ENCODE measurements at places on chromosomes 7 and 10.
A peak's percentile ranks its signal among the peaks of the same experiment; 100 is the strongest.

- DNase-seq: no peak
These were observed 120.3 kb upstream of the FOXK1 start for GRCh38 chr7:4561795-4562194.

- peak; percentile 59 for DNase-seq
These were observed 61.0 kb downstream of the CAMK2B start for GRCh38 chr7:44264221-44264931.

- DNase-seq: no peak
These were observed 106.2 kb upstream of the CELF2 start for GRCh38 chr10:10911471-10911921.

DNA sequence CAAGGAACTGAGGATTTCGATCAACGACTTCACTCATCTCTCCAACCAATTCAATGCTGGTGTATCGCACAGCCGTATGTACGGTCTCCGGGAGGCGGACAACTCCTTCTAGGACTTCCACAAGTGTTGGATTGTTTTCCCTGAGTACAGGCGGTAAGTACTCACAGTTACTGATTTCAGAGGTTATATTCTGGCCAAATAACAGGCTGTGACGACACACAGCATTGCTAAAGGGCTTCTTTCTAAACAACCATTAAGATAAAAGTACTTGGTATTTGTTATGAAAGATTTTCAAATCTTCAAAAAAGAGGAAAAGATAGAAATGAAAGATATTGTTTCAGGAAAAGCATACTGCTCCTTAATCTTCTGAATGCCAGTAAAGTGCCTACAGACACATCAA is 52.2 kb downstream of the IRF5 start:
- no peak for DNase-seq

GRCh38 chr10:33355274-33355673 is 20.8 kb upstream of the NRP1 start:
- no peak for DNase-seq

DNA sequence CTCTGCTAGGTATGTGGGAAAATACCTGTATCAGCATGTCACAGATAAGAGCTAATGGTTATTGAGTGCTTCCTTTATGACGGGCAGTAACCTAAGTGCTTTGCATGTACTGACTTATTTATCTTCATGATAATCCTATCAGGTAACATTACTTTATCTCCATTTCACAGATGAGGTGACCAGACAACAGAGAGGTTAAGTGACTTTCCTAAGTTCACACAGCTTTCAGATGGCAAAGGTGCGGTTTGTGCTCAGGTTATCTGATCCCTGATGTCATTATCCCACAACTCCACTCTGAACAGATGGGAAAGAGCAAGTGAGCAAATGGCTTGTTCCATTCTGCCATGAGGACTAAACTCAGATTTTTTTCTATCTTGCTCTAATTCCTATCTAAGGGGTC is 217.0 kb upstream of the PODXL start:
- no peak for DNase-seq

DNA sequence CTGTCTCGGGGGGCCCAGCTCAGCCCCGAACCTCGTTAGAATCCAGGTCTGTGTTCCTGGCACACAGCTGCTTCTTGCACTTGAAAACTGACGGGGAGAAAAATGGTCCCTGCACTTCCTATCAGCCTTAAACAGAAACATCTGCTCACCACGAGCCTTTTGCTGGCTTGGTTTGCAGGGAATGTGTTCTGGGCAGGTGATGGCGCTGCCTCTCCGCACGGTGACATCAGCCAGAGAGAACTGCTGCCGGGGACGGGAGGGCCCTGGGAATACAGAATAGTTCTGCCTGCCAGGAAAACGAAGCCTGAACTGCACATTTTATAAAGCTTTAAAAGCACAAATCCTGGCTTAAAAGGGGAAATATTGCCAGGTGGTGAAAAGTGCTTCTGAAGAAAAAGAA is 622.5 kb downstream of the TYW1 start:
- no peak for DNase-seq

DNA sequence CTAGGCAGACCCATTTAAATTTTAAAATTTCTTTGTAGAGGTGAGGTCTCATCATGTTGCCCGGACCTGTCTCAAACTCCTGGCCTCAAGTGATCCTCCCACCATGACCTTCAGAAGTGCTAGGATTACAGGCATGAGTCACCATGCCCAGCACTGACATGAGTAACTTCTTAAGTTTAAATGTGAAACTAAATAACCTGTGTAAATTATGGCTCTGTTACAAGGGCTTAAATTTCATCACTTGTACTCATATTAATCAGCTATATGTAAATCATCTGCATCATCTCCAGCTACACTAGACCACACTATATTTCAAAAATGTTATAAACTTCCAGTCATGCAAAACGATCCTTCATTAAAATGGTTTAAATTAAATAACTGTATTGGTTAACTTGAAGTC is 56.1 kb downstream of the ATAD1 start:
- no peak for DNase-seq

DNA sequence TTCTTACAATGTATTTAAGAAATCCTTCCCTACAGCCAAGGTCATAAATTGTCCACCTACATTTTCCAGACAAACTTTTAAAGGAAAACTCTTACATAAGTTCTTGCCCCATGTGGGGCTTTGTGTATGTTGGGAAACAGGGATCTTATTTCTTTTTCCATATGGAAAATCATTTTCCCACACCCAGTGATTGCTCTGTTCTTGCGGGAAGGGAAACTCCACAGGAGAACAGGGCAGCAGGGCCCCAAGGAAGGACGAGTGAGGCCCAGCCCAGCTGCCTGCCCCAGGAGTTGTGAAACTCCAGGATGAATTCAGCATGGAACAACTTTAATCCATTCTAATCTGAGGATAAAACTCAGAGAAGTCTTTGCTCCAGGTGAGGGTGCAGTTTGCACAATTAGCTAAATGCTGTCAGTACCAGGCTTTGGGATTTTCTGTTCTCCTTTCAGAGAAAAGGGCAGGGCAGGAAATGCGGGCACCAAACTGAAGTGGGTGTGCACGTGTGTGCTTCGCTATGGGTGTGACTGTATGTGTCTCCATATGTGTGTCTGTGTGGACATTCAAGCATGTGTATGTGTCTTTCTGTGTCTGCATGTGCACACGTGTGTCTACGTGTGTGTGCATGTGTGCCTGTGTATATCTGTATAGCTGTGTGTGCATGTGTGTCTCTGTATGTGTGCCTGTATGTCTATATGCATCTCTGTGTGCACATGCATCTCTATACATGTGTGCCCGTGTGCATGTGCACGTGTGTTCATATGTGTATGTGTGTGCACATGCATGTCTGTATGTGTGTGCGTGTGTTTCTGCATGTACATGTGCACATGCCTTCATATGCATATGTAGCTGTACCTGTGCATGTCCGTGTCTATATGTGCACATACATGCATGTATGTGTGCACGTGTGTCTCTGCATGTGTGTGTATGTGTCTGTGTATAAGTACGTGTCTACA is 102.0 kb upstream of the FAM20C start:
- no peak for DNase-seq

DNA sequence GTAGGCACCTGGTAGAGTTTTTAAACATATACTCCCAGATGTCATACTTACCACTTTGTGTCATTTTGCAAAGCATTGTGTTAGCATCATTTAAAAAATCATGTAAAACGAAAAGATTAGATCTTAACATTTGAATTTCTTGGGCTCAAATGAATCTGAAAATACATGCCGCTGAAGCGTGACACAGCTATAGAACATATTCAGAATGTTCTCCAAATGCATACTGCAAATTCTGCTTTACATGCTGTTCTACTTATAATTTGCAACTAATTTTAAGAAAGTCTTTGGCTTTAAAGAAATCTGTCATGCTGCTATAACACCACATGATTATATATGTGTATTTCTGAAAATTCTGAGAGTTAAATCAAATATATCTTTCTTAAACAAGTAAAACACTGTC is 109.2 kb upstream of the CAV2 start:
- DNase-seq: no peak

- DNase-seq: no peak
These were observed 435.2 kb upstream of the AUTS2 start for GRCh38 chr7:69162931-69163670.

DNA sequence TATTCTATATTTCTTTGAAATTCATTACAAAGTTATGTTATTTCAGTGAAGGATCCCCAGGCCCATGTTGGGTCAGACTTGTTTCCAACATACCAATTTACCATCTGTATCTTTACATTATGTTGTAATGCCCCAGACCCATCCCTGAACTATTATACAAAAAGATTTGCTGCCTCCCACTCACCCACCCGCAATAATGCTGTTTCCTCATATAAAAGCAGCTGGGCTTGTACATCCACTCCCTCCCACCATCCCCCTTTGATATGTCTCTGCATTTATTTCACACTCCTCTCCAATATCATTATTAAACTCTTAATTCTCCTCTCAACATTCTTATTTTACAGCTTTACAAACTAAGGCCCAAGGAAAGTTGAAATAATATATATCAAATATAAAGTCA is 153.7 kb downstream of the DOCK4 start:
- DNase-seq: no peak

GRCh38 chr7:128699196-128699712 is 27.2 kb downstream of the GARIN1A start:
- DNase-seq: no peak

- DNase-seq: no peak
These were observed 278.1 kb upstream of the NRP1 start for GRCh38 chr10:33612551-33612950.

GRCh38 chr10:93199191-93199751 is 125.6 kb downstream of the CYP26A1 start:
- DNase-seq: no peak

DNA sequence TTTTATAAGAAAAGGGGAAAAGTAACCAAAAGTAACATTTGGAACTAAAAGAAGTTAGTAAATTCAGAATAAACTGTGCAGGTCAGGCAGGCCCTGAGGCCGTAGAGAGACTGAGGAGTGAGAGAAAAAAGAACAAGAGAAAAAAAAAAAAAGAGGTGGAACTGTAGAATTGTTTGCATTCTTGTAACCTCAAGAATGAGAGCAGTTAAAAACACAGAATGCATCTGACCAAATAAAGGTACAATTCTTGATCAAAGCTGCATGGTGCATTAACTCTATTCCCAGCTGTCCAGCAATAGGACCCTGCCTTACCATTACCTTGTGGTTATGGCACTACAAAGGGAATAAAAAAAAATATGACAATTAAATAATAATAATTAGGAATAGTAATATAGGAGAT is 170.1 kb upstream of the SEMA3A start:
- no peak for DNase-seq

- no peak for DNase-seq
These were observed 11.7 kb upstream of the ARPC1B start for GRCh38 chr7:99362801-99363200.

GRCh38 chr10:82850191-82850590 is 975.2 kb downstream of the NRG3 start:
- DNase-seq: no peak

DNA sequence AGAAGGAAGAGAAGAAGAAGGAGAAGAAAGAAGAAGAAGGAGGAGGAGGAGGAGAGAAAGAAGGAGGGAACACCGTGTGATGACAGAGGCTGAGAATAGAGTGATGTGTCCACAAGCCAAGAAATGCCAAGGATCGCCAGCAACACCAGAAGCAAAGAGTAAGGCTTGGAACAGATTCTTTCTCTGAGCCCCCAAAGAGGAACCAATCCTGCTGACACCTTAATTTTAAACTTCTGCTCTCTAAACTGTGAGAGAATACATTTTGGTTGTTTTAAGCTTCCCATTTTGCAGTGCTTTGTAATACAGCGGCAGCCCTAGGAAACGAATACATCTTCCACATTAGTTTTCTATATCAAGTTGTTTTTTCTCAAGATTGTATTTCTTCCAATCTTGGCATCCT is 13.9 kb upstream of the WNT8B start:
- DNase-seq: no peak

DNA sequence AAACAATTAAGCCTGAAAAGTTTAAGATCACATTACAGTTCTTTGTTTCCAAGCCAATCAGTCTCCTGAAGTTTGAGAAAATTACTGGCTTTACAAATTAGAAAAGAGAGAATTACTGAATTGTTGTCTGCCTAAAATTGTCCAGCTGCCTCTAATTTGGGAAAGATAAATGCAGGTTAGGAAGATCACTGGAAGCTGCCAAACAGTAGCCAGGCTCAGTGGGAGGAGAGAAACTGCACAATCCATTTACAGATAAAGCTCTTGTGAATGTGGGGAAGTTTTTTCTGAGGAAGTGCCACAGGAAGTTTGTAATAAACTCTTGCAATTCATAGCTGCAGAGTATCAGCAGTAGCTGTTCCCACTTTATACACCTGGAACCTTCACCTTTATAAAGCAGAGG is 100.7 kb downstream of the IQUB start:
- DNase-seq: no peak

- no peak for DNase-seq
These were observed 74.6 kb upstream of the LYZL2 start for GRCh38 chr10:30704026-30704600.

DNA sequence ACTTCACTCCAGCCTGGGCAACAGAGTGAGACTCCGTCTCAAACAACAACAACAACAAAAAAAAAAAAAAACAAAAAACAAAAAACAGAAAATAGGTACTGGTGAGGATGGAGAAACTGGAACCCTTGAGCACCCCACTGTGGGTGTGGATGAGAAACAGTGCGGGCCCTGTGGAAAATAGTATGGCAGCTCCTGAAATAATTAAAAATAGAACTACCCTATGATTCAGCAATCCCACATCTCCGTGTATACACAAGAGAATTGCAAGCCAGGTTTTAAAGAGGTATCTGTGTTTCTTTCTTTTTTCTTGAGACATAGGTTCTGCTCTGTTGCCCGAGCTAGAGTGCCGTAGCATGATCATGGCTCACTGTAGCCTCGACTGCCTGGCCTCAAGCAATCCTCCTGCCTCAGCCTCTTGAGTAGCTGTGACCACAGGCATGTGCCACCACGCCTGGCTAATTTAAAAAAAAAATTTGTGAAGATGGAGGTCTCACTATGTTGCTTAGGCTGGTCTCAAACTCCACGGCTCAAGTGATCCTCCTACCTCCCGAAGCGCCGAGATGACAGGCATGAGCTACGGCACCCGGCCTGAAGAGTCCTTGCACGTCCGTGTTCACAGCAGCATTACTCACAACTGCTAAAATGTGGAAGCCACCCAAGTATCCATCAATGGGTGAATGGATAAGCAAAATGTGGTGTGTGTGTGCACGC is 39.5 kb downstream of the EBF3 start:
- DNase-seq: no peak

DNA sequence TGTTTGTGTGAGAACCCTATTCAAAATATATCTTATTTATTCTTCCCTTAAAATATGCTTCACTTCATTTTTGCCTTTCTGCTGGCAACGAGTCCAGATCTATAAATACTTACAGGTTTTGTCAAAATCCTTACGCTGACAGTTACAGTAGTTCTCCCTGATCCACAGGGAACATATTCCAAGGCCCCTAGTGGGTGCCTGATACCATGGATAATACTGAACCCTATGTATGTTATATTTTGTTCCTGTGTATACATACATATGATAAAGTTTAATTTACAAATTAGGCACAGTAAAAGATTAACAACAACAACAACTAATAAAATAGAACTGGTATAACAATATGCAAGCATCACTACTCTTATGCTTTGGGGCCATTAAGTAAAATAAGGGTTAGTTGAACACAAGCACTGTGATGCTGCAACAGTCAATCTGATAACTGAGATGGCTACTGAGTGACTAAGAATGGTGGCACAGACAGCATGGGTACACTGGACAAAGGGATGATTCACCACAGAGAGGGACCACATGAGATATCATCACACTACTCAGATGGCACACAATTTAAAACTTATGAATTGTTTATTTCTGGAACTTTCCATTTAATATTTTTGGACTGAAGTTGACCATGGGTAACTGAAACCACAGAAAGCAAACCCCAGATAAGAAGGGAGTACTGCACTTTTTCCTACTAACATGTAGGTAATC is 29.4 kb upstream of the PCGF5 start:
- DNase-seq: no peak

GRCh38 chr10:71888248-71888622 is 37.2 kb upstream of the PSAP start:
- DNase-seq: no peak
